Stimulated activated CD8-positive, alpha-beta memory T cell treated with anti-CD3 and anti-CD28 coated beads, Interleukin-2, amount 100 ng/mL, for 1 hour (primary cell): ENCODE measurements at places on chromosomes 7 and 10.

DNA sequence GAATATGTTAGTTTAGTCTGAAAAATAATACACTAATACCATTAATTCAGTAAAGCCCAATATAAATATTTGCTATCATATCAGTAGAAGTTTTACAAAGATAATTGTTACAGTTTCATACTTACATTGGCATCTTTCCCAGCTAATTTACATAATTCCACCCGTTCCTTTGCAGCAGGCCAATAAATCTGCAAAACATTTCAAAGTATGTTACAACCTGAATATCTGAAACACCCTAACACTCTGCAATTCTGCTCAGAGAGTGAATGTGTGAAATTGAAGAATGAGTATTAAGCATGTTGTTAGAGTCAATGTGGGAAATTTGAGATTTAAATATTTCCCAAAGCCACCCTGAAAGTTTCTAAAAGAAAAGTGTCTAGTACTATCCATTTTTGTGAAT, 105.5 kb downstream of the SEMA3D start:
- DNase-seq, result no peak

DNA sequence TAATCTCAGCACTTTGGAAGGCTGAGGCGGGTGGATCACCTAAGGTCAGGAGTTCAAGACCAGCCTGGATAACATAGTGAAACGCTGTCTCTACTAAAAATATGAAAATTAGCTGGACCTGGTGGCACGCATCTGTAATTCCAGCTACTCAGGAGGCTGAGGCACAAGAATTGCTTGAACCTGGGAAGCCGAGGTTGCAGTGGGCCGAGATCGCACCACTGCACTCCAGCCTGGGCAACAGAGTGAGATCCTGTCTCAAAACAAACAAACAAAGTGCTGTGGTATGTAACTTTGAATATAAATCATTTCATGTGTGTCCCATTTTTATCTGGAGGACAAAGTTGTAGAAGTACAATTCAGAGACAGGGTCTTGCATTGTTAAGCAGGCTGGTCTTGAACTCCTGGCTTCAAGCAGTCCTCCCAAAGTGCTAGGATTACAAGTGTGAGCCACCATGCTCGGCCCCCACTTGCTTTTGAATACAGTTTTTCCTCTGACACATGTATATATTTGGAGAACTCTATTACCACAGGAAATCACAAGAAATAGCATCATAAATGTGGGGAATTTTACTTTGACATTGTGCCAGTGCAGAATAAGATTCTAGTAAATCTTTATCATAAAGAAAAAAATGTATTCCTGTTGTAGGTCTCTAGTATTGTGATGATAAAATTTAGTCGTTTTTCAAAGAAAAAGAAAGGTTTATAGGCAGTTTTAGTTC, 32.6 kb downstream of the PTPN12 start:
- no peak for DNase-seq

GRCh38 chr7:72268796-72269195, 143.3 kb downstream of the CALN1 start:
- no peak for DNase-seq

- no peak for DNase-seq
Observed at GRCh38 chr7:33423646-33424020, 294.3 kb downstream of the BBS9 start.

- no peak for DNase-seq
Observed at GRCh38 chr10:23075672-23076071, 19.7 kb upstream of the MSRB2 start.

GRCh38 chr7:357531-358209, 67.7 kb downstream of the FOXL3 start:
- no peak for DNase-seq
